ENCODE measurements at places on chromosomes 7 and 10.

- no peak for DNase-seq
Measured at GRCh38 chr10:69685426-69685801, 55.4 kb downstream of the FAM241B start.

DNA sequence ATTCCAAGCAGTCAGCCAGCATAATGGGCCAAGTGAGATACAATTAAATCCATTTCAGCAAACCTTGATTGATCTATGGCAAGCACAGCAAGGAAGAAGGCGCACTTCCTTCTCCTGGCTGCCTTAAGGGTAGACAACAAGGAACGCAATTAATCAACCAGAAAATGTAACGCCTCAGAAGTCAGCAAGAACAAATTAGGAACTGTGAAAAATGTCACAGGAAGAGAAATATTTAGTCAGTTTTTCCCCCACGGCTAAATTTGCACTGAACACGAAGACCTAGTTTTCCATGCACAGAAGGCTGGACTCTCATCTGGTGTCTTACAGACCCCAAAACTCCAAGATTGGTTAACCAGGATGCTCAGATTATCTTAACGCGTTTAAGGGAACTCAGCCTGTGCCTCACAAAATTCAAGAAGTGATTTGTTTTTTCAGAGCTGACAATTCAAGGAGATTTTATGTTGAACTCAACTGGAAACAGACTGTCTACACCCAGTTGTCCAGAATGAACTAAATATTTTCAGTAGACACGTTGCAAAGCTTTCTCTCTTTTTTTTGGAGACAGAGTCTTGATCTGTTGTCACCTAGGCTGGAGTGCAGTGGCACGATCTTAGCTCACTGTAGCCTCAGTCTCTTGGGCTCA lies 14.2 kb downstream of the SNX8 start:
- no peak for DNase-seq

DNA sequence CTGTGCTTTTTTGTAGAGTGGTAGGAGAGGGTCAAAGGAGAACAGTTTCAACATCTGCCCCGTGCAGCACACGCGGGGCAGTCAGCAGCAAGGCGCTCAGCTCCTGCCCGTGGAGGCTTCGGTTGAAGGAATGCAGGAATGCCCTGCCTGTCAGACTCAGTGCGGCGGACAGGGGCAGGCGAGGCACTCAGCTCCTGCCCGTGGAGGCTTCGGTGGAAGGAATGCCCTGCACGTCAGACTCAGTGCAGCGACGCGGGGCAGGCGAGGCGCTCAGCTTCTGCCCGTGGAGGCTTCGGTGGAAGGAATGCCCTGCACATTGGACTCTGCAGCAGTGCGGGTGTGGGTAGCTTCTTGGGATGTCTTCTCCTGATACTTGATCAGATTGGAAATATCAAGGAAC lies 37.0 kb downstream of the PPP2R2D start:
- DNase-seq: no peak

GRCh38 chr10:22723783-22724182 lies 9.4 kb upstream of the PIP4K2A start:
- DNase-seq: no peak

- no peak for DNase-seq
Measured at GRCh38 chr7:47231032-47231431, 350.9 kb downstream of the TNS3 start.

DNA sequence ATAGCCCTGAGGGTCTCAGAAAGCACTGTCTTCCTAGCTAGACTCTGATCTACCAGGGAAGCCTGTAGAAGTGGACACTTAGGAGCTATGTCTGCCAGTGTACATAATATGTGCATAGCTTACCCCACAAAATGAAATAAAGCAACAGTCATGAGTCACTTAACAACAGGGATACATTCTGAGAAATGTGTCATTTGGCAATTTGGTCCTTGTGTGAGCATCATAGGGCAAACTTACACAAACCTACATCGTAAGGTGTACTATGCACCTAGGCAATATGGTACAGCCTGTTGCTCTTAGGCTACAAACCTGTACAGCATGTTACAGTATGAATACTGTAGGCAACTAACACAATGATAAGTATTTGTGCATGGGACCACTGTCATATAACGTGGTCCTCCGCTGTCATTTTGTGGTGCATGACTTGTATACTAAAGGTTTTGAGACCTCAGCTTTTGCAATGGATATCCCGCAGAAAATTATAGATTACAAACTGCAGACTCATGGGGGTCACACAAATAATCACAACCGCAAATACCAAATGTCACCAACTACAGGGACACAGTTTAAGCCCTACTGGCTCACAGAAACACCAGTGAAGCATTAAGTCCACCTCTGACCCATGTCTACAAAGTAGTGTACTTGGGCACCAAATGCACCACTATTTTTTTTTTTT lies 1.7 kb downstream of the URGCP start:
- no peak for DNase-seq

DNA sequence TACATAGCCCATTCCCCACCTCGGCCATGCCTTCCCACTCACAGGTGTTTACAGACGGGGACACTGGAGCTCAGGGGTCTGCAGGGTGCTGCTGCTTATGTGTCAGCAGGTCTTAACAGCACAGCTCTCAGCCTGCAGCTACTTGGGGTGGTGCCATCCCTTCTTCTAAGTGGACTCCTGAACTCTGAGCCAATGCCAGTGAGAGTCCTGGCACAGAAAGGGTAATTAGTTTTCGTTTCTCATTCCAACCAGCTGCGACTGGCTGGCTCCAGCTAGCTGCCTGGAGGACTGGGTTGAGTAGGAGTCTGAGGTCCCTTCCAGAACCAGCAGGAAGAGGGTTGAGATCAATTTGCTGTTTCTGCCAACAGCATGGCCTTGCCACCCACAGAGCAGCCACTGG lies 88.3 kb upstream of the AGK start:
- no peak for DNase-seq

GRCh38 chr7:26440233-26441001 lies 148.8 kb downstream of the SNX10 start:
- peak; percentile 64 for DNase-seq

DNA sequence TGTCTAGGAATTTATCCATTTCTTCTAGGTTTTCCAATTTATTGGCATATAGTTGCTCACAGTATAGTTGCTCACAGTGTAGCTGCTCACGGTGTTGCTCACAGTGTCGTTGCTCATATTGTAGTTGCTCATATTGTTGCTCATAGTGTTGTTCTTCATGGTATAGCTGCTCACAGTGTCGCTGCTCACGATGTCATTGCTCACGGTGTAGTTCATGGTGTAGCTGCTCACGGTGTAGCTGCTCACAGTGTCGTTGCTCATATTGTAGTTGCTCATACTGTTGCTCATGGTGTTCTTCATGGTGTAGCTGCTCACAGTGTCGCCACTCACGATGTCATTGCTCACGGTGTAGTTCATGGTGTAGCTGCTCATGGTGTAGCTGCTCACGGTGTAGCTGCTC lies 7.7 kb upstream of the PRKAR1B start:
- no peak for DNase-seq

DNA sequence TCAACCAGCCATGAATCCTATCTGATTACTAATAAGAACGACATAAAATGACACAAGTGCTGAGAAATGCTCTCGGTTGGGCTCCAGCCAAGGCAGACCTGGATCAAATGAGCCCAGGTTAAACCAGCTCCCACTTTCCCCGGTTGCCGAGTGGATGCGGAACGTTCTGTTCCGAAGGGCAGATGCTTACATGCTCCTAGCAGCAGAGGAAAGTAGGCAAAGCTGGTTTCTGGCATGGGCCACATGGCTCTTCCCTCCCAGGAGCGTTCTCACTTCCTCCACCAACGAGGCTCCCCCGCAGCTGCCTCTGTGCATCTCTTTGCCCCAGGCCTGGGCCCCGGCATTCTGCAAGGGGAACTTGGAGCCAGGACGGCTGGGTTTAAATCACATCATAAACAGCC lies 61.8 kb upstream of the SDK1 start:
- no peak for DNase-seq

- DNase-seq: no peak
Measured at GRCh38 chr7:77188731-77189437, 10.7 kb downstream of the FGL2 start.

GRCh38 chr7:36312064-36312914 lies 77.4 kb upstream of the ANLN start:
- DNase-seq: peak; percentile 49

DNA sequence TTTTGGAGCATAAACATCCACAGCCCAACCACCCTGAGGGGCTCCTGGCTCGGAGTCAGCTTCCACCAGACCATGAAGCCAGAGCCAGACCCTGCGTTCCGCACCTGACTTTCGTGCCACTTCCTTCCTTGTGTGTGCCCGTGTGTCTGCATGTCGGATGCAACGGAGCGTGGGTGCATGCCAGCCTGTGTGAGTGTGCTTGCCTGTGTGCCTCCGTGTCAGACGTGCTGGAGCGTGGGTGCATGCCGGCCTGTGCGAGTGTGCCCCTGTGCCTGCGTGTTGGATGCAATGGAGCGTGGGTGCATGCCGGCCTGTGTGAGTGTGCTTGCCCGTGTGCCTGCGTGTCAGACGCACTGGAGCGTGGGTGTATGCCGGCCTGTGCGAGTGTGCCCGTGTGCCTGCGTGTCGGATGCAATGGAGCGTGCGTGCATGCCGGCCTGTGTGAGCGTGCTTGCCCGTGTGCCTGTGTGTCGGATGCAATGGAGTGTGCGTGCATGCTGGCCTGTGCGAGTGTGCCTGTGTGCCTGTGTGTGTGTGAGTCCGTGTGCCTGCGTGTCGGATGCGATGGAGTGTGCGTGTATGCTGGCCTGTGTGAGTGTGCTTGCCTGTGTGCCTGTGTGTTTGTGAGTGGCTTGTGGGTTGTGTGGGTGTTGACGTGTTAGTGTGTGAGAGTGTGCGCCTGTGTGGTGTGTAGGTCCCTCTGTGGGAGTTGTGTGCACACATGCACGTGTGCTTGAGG lies 28.1 kb upstream of the KNDC1 start:
- DNase-seq: no peak

- no peak for DNase-seq
Measured at GRCh38 chr7:51666266-51666665, 349.7 kb upstream of the COBL start.

DNA sequence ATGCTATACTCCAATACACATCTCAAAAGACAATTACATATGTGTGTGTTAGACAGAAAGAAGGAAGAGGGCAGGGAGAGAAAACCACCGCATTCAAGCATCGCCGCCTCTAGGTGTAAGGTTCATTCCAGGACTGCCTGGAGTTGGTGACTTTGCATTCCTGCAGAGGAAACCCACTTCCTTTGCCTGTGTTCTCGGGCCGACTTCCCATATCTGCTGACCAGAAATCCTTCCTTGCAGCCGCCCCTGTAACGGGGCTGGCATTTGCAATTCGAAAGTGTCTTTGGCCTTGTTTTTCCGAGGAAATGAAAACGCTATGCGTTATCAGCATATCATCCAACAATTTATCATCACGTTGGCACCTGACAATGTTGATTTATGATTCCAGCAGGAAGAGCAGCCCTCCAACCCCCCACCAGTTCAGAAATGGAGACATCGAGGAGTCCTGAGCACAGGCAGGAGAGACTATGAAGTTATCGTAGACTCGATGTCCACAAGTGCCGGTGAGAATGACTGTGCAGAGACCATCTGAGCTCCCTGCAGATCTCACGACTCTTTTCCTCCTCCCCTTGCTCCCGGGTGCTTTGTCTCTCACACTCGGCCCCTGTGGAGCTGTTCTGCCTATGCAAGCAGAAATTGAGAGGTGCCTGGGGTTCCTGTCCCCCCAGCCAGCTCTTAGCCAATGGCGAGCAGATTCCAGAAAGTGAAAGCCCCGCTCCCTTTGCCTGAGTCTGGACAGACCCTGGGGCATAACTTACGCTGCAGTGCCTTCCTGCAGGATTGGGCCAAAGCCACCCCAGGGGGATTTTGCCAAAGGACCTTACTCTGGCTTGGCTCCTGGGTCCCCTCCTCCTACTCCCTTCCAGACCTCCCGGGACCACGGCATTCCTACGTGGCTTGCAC lies 68.9 kb upstream of the FOXK1 start:
- no peak for DNase-seq

DNA sequence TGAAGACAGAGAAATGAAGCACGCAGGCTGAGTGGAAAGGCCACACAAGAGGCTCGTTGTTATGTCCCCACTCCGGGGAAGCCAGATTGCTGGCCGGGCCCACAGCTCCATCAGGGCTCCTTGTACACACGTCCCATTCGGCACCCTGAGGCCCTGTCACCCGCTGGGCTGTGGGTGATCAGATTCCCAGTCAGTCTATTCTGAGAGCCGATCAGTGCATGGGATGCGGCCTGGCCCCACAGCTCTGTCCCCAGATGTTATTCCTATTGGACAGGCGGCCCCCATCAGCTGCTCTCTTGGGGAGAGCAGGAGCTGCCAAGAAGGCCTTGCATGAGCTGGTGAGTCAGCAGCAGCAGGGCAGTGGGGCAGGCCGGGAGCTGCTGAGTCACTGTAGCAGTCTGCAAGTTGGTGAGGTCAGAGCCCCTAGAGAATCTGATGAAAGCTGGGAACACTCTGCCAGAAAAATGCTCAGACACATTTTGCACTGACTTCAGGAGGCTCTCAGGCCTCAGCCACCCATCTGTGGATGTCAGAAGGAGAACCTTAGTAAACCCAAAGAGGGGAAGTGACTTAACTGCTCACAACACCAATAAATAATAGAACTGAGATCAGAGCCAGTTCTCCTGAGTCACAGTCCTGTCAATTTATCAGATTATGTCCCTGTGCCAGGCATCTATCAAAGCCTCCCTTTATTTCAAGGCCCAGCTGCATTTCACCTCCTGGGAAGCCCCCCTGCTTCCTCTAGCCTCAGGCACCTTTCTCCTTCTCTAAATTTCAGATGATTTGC lies 9.4 kb upstream of the PSAP start:
- peak; percentile 52 for DNase-seq

- peak; percentile 10 for DNase-seq
Measured at GRCh38 chr10:118241229-118242137, 100.6 kb downstream of the FAM204A start.
